ENCODE measurements at places on chromosomes 5 and 9. TPM values are rescaled to one million over a fixed set of nuclear protein-coding genes. Genes with fewer than 3 reads are reported as not detected.

SLC4A9 gene
- total RNA-seq: not detected

PDE6A gene
- not detected for total RNA-seq

PCDHB14 gene
- 1.5 TPM for total RNA-seq

PCDHGA9 gene
- 1.3 TPM for total RNA-seq

GABBR2 gene
- 0.94 TPM for total RNA-seq

AQP3 gene
- total RNA-seq: 1.6 TPM

RASGRF2 gene
- 11.3 TPM for total RNA-seq

MEF2C gene
- 0.20 TPM for total RNA-seq

PCDHGC5 gene
- 0.66 TPM for total RNA-seq

GPX3 gene
- total RNA-seq: 20.9 TPM

NINJ1 gene
- 28.9 TPM for total RNA-seq

CAMK2A gene
- 0.15 TPM for total RNA-seq

COL5A1 gene
- total RNA-seq: 9.5 TPM

MARCOL gene
- total RNA-seq: not detected

CTSV gene
- 82.2 TPM for total RNA-seq

PCDHGA12 gene
- total RNA-seq: 1.3 TPM

FAM193B gene
- total RNA-seq: 65.0 TPM

TGFBI gene
- total RNA-seq: 4.7 TPM

EIF4EBP3 gene
- total RNA-seq: 10.1 TPM

FOXD1 gene
- total RNA-seq: 0.31 TPM

ARL14EPL gene
- total RNA-seq: not detected

MLANA gene
- not detected for total RNA-seq

MCTP1 gene
- 3.0 TPM for total RNA-seq

PCDHGA5 gene
- total RNA-seq: 1.1 TPM

MRPS27 gene
- total RNA-seq: 78.1 TPM

CBY3 gene
- 1.6 TPM for total RNA-seq

RXRA gene
- total RNA-seq: 30.1 TPM

APBA1 gene
- total RNA-seq: 1.7 TPM

CDX1 gene
- 0.22 TPM for total RNA-seq

MAMDC4 gene
- total RNA-seq: 9.2 TPM

EFNA5 gene
- 19.0 TPM for total RNA-seq

HTR4 gene
- total RNA-seq: not detected

CKMT2 gene
- total RNA-seq: 1.5 TPM

SLC36A1 gene
- 14.1 TPM for total RNA-seq

ANKRD34B gene
- 0.72 TPM for total RNA-seq

MYO10 gene
- 127 TPM for total RNA-seq

PRLR gene
- 2.5 TPM for total RNA-seq
